Stimulated activated CD8-positive, alpha-beta memory T cell treated with anti-CD3 and anti-CD28 coated beads, Interleukin-7, amount 100 ng/mL, for 1 hour (primary cell): ENCODE measurements at places on chromosomes 2 and 18.

GRCh38 chr2:71071681-71072398 is 3.4 kb downstream of the NAGK start:
- DNase-seq = no peak

DNA sequence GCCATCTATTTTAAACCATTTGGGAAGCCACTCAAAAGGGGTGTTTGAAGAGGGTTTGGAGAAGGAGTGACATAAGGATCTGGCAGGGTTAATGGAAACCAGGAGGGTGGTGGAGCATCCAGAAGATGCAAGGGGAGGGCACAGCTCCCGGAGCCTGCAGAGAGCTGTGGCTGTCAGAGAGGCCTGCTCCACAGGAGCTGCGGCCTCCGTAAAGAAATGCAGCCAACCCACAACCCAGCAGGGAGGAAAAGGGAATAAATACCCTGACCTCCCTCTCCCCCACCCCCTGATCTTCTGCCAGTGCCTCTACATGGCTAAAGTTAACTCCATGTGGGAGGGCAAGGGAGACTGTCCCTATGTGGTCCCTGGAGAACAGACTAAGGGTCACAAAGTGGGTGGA is 567.1 kb upstream of the POU3F3 start:
- DNase-seq = no peak

DNA sequence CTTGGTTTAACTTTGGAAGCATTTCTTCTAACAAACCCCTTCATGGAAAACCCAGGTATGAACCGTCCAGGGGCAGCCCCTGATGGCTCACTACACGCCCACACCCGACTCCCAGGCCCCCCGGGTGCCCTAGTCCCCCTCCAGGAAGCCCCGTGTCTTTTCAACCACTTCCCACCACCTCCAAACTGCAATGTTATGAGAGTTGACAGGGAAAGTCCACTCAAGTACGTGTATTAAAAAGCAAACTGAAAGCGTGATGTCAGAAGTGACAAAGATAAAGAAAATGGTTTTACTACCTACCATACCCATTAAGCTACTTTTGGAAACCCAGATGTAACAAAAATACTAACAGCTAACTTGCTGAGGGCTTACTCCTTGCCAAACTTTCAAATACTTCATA is 51.5 kb downstream of the L3MBTL4 start:
- DNase-seq = no peak

- no peak for DNase-seq
Measured at GRCh38 chr18:24762511-24762910, 302.1 kb downstream of the HRH4 start.

DNA sequence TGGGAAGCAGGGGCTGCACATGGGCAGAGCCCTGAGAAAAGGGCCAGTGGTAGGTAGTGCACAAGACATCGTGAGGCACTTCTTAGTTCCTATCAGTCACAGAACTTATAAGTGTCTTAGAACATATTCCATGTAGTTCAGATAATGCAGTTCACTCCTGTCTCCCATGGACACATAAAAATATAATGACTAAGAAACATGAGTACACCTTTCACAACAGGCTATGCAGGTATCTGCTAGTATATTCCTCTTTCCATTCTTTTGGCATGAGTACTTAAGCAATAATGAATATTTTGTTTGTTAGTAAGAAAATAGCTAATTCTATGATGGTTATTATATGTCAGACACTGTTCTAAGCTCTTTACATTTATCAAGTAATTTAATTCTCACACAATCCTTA is 808.4 kb downstream of the BCL11A start:
- DNase-seq = no peak

DNA sequence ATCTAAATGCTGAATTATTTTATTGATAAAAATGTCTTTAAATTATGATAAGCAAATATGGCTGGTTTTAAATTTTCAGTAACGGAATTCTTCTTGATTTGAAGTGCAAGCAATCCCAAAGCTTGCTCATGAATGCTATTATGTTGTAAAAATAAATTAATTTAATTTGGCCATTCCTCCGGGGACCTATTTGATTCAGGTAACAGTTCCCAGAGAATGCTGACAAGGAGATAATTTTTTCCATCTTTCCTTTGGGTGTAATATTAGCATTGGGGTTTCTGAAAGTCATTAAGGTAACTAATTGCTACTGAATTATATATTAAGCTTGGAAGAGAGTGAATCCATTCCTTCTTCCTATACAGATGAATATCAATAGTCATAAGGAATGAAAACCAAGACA is 12.5 kb upstream of the RMDN2 start:
- DNase-seq = no peak

- no peak for DNase-seq
Measured at GRCh38 chr2:228039752-228040534, 141.5 kb downstream of the SPHKAP start.

GRCh38 chr18:31252522-31252921 is 65.4 kb upstream of the DSG1 start:
- DNase-seq = no peak

DNA sequence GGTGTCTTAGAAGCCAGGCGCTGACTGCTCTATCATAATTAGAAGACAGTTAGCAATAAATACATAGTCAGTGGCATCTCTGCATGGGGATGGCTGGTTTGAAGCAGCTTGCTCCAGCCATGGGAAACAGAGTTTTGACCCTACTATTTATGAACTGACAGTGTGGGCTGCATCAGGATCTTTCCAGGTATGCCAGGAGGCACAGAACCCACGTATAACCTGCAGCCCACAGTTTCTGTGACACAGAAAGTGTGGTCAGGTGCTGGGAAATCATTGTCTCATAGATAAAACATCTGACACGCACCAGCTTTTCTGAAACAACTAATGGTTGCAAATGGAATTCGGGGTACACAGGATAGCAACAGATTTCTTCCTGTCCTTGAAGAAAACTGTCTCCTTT is 34.7 kb downstream of the INPP4A start:
- DNase-seq = no peak

- no peak for DNase-seq
Measured at GRCh38 chr2:58922245-58922644, 681.1 kb upstream of the FANCL start.
